ENCODE measurements at places on chromosomes 7 and 10.

DNA sequence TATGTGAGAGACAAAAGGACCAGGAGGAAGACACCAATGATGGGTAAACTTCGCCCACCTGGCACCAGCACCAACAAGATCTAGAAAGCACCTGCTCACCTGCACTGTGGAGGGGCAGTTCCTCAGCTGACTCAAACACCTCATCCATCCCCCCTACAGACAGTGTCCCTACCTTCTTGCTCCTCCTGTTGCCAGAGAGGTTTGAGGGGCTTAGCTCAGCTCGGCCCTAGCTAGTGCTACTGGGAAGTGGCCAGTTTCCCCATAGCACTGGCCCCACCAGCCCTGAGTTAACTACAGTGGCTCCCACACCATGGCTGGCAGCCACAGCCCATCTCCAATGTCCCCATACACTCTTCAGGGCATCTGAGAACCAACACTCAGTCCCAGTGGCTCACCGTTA is 70.8 kb downstream of the GRID1 start:
- no peak for DNase-seq

GRCh38 chr10:45136256-45136655 is 135.5 kb downstream of the ZNF22 start:
- DNase-seq, result no peak

- DNase-seq, result no peak
Observed at GRCh38 chr7:158002486-158003080, 585.0 kb downstream of the PTPRN2 start.

DNA sequence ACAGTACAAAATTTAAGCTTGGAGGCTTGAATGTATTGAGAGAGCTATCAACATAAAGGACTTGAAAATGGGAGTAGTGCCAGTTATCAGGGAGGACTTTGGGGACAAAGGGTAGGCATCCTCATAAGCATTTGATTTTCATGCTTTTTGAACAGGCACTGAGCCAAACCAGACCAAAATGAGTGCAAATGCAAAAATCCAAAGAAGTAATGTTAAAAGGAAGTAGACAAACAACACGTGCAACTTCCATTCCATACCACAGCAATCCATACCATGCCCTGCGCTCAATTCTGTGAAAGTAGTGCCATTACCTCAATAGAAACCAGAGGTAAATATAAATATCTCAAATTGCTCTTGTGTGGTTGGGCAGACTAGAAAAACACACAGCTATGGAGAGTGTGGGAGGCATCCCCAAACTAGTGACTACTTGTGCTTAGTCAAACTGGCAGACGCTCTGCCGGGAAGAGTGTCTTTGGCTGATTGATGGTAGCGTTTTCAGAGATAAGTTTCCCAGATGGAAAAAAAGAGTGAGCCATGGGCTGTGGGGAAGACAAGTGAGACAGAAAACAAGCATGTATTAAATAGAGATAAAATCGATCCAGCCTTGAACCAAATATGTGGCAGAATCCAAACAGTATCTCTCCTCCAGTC is 161.5 kb downstream of the CREB5 start:
- no peak for DNase-seq

- DNase-seq, result no peak
Observed at GRCh38 chr10:12914111-12914510, 87.4 kb downstream of the CCDC3 start.

GRCh38 chr7:24175603-24176002 is 108.4 kb upstream of the NPY start:
- no peak for DNase-seq

DNA sequence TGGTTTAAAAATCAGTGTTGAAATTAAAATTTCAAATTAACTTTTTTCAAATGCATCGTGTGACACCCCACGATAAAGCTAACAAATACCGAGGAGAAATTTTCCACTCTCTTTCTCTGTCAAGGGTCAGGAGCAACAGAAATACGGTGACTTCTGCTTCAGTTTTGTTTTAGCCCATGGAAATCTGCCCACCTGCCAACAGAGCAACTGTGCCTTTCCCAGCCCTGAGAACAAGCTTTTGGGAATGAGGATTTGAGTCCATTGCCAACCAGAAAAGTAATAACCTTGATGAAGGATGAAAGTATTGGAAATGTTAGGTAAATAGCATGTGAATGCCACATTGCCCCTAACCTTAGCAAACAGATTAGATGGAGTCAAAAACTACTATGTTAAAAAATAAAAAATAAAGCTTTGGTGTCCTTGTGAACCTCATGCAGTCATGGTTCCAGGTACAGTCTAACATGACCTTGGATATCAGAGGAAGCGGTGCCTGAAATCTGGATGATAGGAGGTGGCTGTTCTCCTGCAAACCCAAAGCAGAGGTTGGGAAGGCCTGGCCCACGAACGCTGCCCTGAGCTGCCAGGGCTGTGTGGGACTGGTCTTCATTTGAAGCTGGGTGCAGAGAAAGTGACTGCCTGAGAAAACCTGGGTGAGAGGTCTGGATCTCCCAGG is 296.8 kb downstream of the ELMO1 start:
- DNase-seq, result no peak

DNA sequence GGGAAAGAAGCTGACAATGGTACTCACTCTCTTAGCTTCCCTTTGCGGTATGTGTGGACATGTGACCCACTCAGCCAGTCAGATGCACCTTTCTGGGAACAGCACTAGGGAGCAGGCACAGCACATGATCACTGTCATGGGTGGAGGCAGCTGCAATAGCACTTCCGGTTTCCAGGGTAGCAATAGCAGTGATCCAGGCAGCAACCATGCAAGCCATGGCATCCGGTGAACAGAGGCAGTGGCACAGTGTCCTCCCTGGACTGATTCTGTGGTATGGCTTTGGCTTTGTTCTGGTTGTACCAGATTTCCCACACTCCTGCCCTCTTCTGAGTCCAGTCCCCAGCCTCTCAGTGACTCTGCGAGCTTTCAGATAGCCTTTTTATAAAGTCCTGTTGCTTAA is 86.8 kb upstream of the NAMPT start:
- no peak for DNase-seq

DNA sequence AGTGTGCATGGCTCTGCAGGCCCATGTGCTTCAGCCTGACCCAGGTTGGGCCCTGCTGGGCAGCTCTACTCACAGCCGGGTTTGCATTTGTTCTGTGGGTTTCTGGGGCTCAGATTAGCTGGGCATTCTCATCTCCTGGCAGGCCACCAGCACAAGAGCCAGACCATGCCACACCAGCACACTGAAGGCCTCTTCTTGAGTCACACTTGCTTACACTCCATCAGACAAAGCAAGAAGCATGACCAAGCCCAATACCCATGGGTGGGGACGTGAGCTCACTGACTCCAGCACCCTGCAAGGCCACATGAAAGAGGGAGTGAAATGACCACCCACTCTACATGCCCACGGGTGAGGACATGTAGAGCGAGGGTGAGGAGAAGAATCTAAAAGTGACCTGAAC is 257.8 kb upstream of the PPP2R2D start:
- DNase-seq, result no peak

DNA sequence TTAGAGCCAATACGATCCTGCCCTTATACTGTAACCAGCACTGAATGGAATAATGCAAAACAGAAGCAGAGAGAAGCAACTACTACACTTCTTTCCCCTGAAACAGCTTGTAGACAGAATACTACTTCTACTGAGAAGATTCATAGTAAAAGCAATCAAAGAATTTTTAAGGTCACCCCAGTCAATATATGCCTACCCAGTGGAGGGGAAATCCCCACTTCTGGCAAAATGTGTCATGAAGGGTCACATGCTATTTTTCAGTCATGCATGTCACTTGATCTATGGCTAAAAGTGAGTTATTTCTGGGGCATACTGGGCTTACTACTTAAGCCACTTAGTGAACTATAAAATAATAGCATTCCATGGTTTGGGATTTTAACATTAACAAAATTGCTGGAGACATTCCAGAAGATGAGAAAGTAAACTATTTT is 25.6 kb downstream of the IRF5 start:
- DNase-seq, result no peak

GRCh38 chr10:108612485-108612884 is 1310.8 kb downstream of the XPNPEP1 start:
- no peak for DNase-seq

DNA sequence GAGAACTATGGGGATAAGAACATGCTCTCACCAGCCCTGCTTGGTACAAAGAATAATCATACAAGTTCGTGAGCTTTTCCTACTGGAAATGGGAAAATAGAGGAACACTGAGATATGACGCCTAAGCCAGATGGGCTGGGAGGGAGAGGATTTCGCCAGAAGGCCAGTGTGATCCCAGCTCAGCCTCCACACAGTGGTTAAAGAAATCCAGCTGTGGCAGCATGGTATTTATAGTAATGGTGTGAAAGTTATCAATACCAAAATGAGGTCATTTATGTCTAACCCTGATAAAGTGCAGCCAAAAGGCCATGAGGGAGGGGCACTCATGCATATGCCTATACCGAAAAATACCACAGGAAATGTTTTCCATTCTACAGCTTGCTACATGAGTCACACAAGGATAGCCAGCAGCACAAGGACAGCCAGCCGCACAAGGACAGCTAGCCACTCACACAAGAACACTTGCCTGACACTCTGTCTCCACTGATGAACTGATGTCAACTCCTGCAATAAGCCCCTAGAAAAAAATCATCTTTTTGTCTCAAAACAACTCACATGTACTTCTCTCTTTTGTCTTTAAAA is 49.4 kb downstream of the FRMPD2 start:
- DNase-seq, result no peak

GRCh38 chr7:134101716-134102115 is 25.4 kb upstream of the LRGUK start:
- DNase-seq, result no peak

DNA sequence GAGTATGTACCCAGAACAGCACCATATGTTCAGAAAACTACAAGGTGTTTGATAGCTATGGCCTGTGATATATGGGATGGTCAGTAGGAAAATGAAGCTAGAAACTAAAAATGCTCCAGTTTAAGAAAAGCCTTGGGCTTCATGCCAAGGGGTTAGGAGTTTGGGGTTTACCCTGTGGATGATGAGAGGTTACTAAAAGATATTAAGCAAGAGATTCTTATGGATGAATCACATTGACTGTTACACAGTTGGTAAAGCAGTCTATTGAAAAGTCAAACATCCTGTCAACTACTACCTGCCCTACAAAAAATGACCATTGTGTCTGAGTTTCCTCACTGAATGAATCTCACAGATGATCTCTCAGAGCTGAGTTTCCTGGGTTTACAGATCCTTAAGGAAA is 166.2 kb upstream of the INHBA start:
- DNase-seq, result no peak

GRCh38 chr10:79985481-79986072 is 36.7 kb upstream of the SFTPD start:
- DNase-seq, result no peak

DNA sequence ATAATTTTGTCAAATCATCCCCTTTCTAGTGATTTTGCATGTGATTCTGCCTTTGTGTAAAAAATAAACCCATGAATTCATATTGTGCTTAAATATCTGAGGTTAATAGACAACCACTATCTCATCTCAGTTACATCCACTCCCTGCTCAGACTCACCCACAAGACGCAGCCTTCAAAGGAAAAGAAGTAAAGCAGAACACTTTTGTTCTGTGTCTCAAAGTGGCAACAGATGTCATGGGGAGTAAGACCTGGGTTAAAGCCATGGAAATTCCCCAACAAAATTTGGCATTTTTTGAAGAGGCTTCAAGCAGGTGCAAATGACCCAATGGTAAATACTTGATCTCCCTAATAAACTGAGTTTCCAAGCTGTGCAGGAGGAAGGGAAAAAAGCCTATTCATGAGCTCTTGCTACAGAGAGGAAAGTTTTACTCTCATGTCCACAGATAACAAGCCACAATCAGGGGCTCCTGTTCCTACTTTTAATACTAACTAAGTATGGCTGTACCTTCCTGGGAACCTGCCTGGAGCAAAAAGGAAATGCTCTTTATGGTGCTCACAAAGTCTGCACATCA is 4.7 kb downstream of the CYP3A7 start:
- no peak for DNase-seq

- no peak for DNase-seq
Observed at GRCh38 chr7:92028686-92029085, 88.0 kb downstream of the AKAP9 start.

GRCh38 chr7:109377076-109377884 is 807.6 kb downstream of the DNAJB9 start:
- no peak for DNase-seq

- no peak for DNase-seq
Observed at GRCh38 chr10:132135053-132135872, 51.5 kb upstream of the DPYSL4 start.
